ENCODE measurements at places on chromosomes 16 and 17.

DNA sequence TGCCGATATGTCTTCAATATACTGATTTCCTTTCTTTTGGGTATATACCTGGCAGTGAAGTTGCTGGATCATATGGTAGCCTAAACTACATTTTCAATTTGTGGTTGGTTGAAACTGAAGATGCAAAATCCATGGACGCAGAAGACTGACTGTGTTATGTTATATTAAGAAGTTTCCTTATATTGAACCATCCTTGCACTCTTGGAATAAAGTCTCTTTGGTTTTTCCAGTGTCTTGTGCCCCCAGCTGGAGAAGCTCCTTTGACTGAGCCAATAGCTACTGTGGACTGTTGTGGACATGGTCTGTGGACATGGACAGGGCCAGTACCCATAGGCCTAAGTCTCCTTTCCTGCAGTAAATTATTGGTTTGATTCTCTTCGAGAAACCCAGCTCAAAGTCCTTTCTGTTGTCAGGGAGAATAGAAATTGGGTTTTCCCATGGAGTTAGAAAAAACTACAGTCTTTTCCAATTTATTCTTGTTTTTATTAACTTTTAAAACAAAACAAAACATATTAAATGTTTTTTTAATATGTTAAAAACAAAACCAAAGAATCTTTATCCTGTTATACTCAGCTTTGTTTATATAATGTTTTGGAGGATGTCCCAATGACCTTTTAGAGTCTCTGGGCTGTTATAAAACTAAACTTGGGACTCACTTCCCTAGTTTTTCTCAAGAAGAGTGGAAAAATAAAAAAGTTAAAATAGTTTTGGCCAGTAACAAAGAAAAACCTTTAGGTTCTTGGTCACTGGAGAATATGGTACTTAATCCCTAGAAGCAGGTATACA, 15.2 kb upstream of the IL34 start:
- DNase-seq: no peak

GRCh38 chr17:49779739-49780231, 8.7 kb upstream of the KAT7 start:
- DNase-seq: no peak

GRCh38 chr17:65593092-65593854, 31.8 kb upstream of the AXIN2 start:
- peak; percentile 81 for DNase-seq

GRCh38 chr17:50238601-50239280, 35.5 kb upstream of the TMEM92 start:
- DNase-seq: no peak

- DNase-seq: no peak
Measured at GRCh38 chr17:60493847-60494321, 32.2 kb downstream of the APPBP2 start.

DNA sequence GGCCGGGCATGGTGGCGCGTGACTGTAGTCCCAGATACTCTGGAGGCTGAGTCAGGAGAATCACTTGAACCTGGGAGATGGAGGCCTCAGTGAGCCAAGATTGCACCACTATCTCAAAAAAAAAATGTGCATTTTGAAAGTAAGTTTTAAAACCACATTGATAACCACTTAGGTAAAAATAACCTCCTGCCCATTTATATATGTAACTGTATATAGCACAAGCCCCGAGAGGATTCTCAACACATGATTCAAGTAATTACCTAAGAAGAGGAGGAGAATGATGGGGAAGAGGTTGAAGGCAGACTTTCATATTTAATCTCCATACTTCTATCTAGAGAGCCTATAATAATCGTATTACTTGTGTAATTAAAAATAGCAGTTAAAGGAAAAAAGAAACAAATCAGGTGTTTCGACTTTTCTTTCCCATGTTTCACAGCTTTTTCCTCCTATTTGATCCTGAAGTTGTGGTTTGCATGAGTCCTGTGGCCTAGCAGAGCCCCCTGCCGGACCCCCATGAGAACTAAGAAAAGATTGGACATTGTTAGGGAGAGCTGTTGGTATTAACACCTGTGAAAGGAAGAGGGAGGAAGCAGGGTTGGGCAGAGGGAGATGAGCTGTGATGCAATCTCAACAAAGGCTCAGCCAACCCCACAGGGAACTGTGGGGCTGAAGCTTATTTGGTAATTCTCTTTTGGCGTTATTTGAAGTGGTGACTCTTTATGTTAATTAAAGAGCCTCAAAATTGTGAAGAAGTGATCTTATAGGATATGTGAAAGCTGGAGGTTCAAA, 22.1 kb downstream of the PMFBP1 start:
- peak; percentile 86 for DNase-seq

- DNase-seq: no peak
Measured at GRCh38 chr16:15757630-15758251, 99.1 kb downstream of the MYH11 start.

DNA sequence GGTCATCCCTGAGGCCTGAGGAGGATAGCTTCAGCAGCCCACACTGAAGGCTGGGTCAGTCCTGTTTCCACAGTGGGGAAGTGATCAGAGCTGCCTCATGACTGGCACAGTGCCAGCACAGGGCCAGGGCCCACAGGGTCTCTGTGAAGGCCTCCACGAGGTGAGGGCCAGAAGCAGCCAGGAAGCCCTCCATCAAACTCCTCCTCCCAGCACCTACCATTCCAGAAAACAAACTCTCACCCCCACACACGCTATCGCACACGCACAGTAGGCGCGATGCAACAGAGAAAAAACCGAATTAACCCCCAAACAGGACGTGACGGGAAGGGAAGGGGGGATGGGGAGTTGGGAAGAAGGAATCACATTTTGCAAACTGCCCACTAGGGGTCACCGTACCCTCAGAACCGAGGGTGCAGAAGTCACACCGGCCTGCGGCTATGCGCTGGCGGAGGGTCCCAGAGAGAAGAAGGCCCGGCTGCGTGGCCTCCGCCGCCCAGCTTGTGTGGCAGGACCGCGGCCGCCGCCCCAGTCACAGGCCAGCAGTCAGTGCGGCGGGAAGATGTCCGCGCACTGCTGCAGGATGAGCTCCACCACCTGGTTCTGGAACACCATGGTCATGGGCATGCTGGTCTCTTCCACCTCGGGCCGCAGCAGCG, 37.6 kb downstream of the ARHGAP27 start:
- peak; percentile 98 for DNase-seq

DNA sequence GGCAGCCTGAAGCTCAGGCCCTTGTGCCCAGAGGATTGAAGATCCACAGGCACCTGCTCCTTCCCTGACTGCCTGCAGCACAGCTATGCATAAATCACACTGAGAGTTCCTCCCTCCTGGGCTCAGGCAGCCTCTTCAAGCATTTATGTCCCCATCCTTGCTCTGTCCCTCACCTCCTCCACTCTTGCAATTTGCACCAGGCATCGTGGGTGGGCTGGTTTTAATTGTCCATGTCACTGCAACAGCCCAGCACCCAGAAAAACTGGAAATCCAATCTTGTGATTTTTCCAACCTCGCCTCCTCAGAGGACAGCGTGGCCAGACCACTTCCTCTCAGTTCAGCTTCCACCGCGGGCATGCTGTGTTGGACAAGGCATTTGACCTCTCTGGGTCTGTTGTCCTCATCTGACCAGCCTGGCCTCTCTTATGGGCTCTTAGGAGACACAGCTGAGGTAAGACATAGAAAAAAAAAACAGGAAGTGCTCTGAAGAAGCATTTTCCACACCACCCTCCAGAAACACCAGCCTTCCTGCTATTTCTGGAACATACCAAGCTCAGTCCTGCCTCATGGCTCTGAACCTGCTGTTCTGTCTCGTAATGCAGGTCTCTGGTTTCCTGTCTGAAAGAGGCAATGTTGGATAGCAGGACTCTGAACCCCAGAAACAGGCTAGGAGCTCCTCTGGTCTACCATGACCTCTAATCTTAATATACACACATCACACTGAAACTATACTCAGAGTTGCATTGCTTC, 8.3 kb downstream of the TMEM114 start:
- DNase-seq: no peak

DNA sequence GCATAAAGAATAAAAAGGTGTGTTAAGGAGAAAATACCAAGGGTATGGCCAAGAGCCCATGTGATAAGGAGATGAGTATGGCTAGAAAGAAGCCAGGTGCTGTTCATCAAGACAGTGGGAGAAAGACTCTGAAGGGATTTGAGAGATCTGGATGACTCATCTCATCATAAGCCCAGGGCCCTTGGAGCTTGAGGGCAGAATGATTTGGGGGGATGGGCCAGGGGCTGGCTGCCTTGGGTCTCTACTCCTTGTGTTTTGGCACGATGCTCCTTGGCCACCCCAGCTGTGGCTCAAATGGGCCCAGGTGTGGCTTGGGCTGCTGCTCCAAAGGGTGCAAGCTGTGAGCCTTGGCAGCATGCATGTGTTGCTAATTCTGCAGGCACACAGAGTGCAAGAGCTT, 14.5 kb upstream of the TNFRSF13B start:
- peak; percentile 57 for DNase-seq

GRCh38 chr16:52597073-52597771, 50.3 kb upstream of the TOX3 start:
- no peak for DNase-seq

- DNase-seq: no peak
Measured at GRCh38 chr17:70288540-70289290, 119.4 kb downstream of the KCNJ2 start.

DNA sequence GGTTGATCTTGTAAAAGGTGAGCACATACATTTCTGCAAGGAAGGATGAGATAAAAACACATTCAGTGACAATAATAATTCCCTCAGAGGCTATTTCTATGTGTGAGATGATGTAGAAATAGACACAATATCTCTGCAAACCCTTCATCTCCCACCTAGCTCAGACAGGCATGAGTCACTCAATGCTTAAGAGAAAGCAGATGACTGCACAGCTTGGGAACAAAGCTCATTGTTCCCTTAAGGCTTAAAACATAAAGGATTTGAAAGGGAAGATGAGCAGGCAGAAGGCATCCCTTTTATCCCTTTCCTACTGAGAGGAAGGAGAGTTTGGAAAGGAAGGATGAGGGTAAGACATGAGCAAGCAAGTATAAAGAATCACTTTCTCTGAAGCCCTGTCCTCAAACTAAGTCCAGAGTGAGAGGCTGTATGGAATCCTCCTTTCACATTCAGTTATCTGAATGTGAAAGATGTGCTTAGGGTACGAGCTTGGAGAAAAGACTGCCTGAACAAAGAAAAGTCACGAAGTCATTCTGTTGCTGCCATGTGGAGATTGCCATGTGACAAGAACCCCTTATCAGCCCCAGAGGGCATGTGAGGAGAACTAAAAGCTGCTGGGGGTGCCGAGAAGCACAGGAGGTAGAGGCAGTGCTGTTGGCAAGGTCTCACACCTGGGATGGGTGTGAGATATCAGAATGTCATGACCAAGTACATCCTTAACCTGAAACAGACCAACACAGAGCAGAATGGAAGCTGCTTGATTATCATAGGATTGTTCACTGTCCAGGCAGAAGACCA, 58.2 kb downstream of the CNTNAP4 start:
- peak; percentile 51 for DNase-seq

- no peak for DNase-seq
Measured at GRCh38 chr16:79982862-79983261, 382.3 kb upstream of the MAF start.

GRCh38 chr17:62017496-62017895, 47.6 kb downstream of the MED13 start:
- DNase-seq: no peak

DNA sequence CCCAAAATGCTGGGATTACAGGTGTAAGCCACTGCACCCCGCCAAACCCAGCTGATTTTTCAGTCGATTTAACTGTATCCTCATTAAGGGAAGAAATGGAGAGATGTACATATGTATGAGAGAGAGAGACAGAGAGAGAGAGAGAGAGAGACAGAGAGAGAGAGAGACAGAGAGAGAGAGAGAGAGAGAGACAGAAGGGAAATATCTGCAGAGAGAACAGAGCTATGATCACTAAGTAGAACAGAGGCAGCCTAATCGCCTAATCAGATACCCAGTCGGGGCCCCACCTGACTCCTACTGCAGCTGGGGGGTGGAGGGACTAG, 70.0 kb downstream of the RBBP6 start:
- DNase-seq: no peak

DNA sequence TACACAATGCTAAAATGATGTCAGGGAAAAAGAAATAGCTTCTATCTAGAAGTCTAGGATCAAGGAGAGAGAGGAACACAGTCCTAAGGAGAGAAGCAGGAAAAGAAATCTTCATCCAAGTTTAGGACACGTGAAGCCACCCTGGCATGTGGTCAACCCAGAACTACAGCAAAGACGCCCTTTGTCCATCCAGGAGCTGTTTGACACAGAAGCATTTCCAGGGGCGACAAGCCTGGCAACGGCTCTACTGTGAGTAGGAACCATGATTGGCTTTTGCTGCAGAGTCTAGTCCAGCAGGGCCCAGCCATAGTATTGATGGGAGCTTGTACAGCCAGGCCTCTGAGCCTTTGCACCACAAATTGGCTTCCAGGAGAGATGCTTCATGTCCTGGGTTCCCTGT, 185.4 kb upstream of the RPL38 start:
- DNase-seq: no peak

DNA sequence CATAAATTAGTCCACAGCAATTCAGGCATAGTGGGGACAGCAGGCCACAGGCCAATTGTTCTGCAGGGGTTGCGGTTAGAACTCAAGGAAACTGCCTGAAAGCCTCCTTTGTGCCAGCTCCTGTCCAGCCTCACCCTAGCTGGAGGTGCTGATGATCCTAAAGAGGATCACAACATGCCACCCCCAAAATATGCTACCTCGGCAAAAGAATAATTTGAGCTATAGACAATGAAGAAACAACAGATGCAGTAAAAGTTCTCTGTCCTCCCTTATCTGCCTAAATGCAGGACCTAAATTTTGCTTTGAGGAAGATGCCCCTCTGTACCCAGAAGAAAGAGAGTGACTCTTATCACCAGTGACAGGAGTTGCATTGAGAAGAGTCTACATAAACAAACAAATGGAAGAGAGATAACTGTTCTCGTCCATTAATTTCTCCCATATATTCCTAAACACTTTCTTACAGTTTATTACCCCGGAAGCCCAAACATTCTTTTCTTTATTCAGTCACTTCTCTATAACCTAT, 14.7 kb downstream of the ALOX15 start:
- no peak for DNase-seq

DNA sequence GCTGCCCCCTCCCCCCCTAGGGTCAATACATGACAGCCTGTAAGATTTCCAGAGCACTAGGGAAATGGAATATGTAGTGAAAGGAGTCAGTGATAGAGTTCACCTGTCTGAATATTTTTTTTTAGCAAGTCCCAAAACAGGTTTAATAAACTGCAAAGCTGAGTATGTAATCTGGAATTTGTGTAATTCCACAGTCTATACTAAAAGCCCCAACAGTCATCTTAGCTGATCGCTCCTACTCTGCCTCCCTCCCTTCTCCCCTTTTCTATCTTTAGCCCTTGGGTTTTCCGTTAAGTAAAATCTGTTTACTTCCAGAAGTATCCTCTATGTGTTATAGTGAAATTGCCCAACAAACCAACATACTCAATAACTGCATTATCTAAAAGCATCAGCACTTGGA, 3.5 kb downstream of the CDH13 start:
- no peak for DNase-seq

GRCh38 chr16:56744996-56745640, 15.2 kb downstream of the NUP93 start:
- DNase-seq: peak; percentile 55

DNA sequence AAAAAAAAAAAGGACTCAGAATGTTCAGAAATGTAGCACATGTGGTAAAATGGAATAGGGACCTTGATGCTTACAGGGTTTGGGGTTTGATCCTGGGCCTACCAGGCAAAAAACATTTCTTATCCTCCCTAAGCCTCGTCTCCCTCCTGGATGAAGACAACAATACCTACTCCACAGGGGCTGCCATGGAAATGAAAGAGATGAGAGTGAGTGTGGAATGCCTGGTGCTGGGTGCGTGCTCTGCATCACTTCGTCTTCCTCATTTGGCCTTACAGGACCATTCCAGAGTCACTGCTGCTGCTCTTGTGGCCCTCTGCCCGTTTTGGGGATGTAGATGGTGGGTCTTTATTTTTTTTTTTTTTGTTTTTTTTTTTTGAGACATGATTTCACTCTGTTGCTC, 692.9 kb upstream of the EEF2KMT start:
- DNase-seq: peak; percentile 49

Measured in endodermal cell (in vitro differentiated cells).